ENCODE measurements at places on chromosomes 16 and 17.

- DNase-seq = peak; percentile 74
These were observed 2.9 kb downstream of the CTRL start for GRCh38 chr16:67928561-67929364.

DNA sequence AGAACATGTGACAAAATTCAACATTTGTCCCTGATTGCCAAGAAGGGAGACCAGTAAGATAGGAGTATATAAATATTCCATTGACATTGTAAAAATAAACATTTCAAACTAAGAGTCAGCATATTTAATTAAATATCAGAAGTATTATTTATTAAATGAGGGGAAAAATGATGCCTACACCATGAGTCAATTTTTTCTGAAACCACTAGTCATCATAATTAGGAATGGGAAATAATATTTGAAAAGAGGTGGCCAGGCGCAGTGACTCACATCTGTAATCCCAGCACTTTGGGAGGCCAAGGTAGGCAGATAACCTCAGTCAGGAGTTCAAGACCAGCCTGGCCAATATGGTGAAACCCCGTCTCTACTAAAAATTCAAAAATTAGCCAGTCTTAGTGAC, 2.1 kb downstream of the CMTM1 start:
- peak; percentile 49 for DNase-seq

GRCh38 chr16:35909351-35909954, 2450.0 kb downstream of the TP53TG3F start:
- no peak for DNase-seq

DNA sequence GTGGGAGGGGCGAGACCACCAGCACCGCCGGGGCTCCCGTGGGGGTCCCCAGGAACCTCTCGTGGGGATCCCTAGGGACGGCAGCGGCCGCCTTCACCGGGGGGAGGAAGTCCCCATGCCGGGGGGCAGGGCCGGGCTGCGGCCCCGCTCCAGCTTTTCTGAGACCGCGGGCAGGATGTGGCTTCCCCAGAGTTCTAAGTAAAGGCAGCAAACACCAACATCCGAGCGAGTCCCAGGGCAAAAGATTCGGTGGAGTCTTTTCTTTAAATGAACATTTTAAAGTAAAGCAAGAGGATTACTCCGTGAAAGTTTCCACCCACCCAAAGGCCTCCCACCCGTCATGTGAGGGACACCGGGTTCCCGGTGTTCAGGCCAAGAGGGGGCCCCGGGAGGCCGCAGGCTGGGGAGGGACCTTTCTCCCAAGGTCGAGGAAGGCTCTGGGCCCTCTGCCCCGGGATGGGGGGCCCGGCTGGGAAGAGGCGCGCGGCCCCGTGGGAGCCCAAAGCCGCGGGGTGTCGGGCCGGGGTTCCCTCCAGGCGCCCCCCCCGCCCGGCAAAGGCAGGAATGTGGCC, 137.2 kb upstream of the RPH3AL start:
- DNase-seq = peak; percentile 42

DNA sequence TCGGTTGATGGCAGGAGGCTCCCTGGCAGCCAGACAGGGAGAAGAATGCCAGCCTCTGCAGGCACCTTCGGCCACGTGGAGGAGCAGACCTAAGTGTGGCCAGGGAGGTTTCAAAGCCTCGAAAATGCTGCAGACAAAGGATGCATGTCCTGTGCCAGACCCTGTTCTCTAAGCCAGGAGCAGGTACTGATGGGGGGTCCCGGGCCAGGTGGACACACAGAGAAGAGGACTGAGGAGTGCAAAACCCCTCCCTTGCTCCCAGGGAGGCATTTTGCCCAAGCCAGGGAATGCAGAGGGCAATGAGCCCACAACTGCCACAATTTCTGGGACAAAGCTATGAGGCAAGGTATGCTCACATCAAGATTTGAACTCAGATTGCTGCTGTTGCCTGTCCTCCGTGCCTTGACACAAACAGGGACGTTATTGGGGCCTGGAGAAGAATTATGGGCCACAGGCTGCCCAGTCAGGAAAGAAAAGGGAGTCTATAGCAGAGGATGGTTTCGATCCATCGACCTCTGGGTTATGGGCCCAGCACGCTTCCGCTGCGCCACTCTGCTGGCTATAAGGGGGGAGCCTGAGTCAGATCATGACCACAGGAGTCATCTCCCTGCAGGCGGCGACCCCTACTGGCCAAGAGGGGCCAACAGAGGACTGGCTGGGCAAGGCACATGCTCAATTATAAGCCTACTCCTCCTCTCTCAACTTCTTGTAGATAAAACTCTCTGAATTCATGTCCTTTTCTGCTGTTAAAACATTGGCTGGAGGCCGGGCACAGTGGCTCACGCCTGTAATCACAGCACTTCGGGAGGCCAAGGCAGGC, 25.1 kb upstream of the FOXK2 start:
- peak; percentile 95 for DNase-seq
